Renal pelvis (tissue), 12 donors: ENCODE measurements at places on chromosomes 4 and X.

- DNase-seq, result no peak
Measured at GRCh38 chr4:94574616-94575015, 122.9 kb downstream of the PDLIM5 start.

GRCh38 chr4:33025236-33025635 lies 2305.1 kb downstream of the PCDH7 start:
- no peak for DNase-seq

DNA sequence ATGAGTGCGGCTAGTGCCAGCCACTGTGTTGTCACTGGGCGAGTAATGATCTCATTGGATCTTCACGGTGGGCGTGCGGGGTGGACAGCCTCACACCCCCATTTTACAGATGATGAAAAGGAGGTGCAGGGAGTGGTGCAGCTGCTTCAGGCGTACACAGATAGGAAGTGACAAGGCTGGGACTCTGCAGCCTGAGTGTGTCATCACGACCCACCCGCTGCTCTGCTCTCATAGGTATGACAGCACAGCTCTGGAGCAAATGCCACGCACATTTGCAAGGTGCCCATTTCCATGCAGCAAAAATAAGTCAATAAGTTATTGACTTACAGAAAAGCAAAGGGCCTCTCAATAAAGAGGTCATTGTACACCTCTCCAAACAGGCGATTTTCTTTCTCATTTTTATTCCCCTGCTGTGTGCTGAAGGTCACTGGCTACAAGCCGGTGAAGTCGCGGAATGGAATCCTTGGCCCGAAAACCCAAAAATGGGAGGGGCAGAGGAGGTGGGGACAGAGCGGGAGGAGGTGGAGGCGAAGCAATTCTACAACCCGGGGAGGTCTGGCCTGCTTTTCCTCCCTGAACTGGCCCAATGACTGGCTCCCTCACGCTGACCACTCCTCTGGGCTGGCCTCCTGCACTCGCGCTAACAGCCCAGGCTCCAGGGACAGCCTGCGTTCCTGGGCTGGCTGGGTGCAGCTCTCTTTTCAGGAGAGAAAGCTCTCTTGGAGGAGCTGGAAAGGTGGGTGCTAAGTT lies at the start of gene SOD3:
Gene SOD3 (plus strand): TSS at position 658 of the 750 bp plus-strand sequence. CDS start 3,949 bp downstream, outside the sequence.
- DNase-seq, result peak; percentile 54

GRCh38 chr4:139207873-139208403 lies 30.9 kb upstream of the ELF2 start:
- no peak for DNase-seq

- peak; percentile 76 for DNase-seq
Measured at GRCh38 chr4:138789796-138790195, 225.8 kb upstream of the NOCT start.

DNA sequence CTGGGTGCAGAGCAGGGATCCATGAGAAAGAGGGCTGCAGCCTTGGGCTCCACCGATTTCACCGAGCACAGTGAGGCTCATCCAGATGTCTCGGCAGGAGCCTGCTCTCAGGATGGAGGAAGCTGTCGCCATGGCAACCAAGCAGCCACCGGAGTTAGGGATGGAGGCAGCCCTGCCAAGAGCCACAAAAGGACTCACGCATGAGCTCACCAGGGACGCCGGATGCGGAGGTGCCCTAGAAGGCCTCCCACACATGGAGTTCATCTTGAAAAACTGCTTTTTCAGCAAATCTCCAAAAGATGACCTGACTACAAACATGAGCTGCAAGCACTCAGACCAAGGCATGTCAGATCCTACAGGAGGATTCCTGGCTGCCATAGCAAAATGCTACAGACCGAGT lies 90.7 kb downstream of the WFS1 start:
- no peak for DNase-seq

GRCh38 chr4:171067422-171067821 lies 745.8 kb upstream of the GALNTL6 start:
- no peak for DNase-seq

DNA sequence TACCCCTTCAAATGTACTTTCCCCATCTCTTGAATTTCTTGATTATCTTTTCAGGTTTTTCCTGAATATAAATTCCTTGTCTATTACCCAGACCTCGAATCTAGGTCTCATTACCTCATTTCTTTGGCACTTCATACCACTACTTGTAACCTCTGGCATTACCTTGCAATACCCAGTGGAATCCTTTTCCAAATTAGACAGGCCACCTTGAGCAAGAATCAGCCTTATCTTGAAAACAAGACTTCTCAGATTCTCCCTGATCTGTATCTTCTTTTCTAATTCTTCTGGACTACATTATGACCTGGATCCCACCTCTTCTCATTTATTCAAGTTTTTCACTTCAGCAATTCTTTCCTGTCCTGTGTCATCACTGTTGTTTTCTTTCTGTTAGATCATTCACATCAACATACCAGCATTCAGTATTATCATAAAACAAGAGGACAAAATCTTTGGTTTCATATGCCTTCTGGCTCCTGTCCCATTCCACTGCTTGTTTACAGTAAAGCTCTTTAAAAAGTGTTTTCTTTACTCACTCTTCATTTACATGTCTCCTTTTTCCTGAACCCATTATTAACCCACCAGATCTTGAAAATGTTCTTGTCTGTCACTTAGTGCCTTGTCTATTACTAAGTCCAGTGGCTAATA lies 275.6 kb upstream of the HS3ST1 start:
- no peak for DNase-seq

GRCh38 chr4:10021653-10022023 lies 341 bp upstream of the SLC2A9 start:
- DNase-seq, result no peak

- no peak for DNase-seq
Measured at GRCh38 chrX:107323786-107324492, 117.5 kb downstream of the DNAAF6 start.

GRCh38 chr4:188987011-188987410 lies 847.8 kb downstream of the TRIML1 start:
- DNase-seq, result no peak

DNA sequence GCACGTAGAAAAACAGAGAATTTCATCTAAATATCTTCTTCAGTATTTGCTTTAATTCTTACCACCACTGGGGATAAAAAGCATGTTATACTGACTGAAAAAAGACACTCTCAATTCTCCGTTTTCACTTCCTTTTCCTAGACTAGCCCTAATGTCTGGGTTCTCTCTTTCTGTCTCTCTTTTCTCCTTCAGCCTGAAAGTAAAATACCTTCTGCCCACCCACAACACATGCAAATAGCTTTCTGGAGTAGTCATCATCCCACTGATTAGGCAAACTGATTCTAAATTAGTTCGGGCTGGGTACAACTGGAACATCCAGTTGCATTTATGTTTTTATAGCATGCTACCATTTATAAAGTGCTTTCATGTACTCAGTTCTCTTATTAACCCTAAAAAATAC lies 142.4 kb upstream of the ANKRD50 start:
- DNase-seq, result no peak

GRCh38 chrX:102154218-102154860 lies 1.4 kb downstream of the BEX5 start:
- no peak for DNase-seq

GRCh38 chr4:33255094-33255493 lies 2534.9 kb downstream of the PCDH7 start:
- no peak for DNase-seq

GRCh38 chr4:22921936-22922335 lies 229.2 kb downstream of the GBA3 start:
- DNase-seq, result no peak
